ENCODE measurements at places on chromosomes 5 and 9.

- no peak for DNase-seq
Observed at GRCh38 chr9:106450549-106450948, 412.4 kb upstream of the ZNF462 start.

DNA sequence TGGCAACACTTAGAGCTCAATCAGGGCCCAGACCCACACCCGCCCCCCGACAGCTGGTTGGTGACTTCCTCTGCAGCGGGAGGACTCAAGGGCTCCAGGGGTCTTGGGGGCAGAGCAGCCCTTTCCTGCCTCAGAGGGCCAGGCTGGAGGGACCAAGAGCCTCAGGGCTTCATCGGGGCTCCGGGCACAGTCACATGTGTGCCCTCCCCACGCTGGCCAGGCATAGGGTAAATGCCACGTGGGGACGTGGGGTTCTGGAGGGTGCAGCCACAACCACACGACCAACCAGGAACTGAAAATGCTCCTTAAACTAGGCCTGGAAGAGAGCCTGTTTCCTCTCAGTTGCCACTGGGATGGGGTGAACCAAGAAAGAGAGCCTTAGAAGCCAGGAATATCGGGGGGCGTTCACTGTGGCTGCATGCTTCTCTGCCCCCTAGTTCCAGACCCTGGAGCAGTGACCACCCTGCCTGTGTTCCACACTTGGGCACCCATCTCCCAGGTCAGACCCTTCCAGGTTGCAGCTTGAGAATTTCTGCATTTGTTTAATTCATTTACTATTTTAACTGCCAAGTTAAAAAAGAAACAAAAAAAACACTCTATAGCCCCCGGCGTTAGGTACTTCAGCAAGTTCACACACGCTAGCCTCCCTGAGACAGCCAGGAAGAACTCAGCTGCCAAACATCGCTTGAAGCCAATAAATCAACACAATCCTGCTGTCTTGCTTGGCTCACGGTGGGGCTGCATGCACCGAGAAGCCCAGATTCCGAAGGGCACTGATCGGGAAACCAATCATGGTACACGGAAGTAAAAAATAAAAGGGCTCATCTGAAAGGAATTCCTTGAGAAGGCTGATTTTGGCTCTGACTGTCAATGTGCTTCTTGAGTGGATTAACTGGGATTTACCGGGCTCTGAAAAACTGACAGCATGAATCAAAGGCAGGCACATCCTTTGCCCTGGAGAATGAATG is 56.1 kb upstream of the PHYKPL start:
- no peak for DNase-seq

DNA sequence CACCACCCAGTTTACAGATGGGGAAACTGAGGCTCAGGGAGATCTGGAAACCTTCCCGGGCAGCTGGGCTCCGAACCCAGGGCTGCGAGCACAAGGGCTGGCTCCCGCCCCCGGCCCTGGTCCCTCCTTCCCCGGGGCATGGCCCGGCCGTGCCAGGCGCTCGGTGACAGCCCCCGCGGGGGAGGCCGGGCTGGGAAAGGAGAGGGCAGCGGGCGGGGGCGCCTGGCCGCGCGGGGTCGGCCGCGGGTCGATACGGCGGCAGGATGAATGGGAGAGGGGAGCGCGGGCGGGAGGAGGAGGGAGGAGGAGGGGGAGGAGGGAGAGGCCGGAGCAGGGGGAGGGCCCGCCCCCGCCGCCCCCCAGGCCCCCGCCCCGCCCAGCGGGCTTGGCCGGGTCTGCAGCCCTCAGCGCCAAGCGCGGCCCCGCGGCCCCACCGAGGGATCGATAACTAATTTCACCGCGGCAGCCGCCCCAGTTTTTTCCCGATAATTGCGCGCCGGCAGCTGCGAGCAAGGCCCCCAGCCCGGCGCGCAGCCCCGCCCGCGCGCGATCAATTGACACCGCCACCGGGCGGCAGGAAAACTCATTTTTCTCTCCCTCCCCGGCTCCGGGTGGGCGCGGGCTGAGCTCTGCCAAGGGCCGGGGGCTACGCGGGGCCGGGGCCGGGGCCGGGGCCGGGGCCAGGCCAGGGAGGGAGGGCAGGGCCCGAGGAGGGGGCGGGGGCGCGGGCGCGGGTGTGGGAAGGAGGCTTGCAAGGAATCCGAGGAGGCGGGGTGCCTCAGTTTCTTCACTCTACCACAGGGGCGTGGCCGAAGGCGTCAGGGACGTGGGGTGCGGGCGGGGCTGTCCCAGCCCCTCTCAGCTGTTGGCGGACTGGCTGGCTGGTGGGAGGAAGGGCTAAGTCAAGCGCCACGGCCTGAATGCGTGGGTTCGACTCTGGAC is 52.1 kb downstream of the C9orf50 start:
- DNase-seq, result peak; percentile 31

DNA sequence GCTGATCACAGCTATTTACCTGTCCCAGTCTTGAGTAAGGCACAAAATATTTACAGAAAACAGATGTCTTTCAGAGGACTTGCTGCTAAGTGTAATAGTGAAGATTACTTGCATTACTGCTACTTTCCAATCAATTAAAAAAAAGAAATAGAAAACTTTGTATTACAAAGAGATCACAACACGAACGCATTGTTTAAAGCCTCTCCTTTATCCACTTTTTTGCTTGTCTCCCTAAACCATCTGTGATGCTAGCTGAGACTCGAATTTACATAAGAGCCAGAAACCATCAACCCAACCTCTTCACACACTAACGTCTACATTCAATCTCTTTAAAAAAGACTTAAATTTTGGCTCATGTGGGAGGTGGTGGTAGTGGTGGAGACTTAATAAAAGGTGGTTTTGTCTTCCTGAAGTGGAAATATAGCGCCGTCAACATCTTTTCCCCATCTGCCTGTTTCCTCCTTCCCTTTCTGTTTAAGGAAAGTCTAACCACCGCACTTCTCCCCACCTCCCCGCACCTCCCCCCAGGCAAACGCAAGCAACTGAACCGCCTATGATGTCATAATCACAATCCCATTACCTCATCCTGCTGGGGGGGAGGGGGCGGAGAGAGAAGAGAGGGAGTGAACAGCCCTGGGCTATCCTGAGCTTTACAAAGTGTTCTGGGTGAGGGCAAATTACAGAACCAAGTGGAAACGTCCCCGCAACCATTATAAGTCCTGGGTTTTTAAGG is 948 bp upstream of the FAM53C start:
- no peak for DNase-seq

DNA sequence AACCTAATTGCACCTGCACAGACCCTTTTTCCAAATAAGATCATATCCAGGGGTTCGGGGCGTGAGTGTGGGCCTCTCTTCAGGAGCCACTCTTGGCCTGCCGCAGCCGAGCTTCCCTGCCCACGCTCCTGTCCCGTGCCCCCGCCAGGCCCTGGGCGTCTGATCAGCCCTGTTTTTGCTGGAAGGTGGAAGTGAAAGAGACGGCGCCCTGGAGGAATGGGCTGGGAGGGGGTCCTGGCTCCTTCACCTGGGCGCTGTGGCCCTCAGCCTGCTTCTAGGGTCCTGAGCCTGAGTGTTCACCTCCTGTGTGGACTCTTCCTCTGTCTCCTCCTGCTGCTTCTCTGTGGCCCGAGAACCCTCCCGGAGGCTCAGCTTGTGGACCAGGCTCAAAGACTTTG is 11.2 kb upstream of the COL5A1 start:
- peak; percentile 2 for DNase-seq

GRCh38 chr9:1200847-1201251 is 150.7 kb downstream of the DMRT2 start:
- no peak for DNase-seq

DNA sequence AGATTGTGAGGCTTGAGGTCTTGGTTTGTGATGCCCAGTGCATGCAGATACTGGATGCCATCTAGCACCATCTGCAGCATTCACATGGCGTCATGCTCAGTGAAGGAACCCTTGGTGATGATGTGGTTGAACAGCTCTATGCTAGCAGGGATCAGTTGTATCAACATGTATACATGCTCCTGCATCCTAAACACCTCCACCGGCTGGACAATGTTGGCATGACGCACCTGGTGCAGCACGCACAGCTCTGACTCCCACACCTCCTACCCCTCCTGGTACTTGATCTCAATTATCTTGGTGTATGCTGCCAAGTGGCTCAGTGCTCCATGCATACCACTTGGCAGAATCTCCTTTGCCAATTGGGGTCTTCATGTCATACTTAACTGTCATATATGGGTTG is 49.1 kb downstream of the MTREX start:
- DNase-seq, result no peak

GRCh38 chr5:5854087-5854486 is 431.6 kb downstream of the ICE1 start:
- DNase-seq, result no peak

DNA sequence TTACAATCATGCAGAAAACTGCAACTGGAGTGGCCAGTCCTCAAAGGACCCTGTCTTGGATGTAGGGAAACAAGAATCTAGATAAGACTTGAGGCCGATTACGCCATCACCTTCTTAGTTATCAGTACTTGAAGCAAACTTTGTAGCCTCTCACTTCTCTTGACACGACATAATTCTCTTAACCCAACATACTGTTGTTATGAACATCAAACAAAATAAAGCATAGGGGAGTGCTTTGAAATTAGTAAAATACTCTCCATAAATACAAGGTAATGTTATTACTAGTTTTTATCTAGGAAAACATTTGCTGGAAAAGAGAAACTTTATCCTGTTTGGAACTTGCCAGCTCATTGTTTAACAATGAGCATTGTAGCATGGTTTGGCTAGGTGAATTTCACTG is 574.9 kb upstream of the DMAC1 start:
- no peak for DNase-seq
